ENCODE measurements at places on chromosomes 16 and 17.

- DNase-seq = no peak
Measured at GRCh38 chr17:49316889-49317675, 45.0 kb downstream of the ZNF652 start.

- DNase-seq = no peak
Measured at GRCh38 chr17:66364508-66364907, 62.1 kb downstream of the PRKCA start.

- DNase-seq = no peak
Measured at GRCh38 chr16:88073201-88073721, 122.0 kb downstream of the BANP start.

DNA sequence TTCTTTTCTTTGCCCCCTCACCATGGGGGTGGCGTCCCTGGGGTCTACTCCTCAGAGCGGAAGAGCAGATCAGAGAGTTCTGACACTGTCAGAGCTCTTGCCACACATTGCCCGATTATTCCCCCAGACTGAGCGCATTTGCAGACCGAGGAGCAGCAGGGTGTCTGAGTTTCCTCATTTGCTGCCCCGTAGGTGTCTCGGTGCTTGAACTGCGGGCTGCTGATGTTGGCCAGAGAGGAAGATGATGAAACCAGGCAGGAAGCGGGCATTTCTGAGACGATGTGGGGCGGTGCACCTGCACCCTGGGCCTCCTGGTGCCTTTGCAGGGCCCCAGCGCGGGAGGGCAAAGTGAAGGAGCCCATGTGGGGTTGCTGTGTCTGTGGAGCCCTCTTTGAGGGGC, 55.2 kb downstream of the ARSG start:
- DNase-seq = peak; percentile 57

- no peak for DNase-seq
Measured at GRCh38 chr16:67999985-68000384, 701 bp upstream of the DPEP2 start.

DNA sequence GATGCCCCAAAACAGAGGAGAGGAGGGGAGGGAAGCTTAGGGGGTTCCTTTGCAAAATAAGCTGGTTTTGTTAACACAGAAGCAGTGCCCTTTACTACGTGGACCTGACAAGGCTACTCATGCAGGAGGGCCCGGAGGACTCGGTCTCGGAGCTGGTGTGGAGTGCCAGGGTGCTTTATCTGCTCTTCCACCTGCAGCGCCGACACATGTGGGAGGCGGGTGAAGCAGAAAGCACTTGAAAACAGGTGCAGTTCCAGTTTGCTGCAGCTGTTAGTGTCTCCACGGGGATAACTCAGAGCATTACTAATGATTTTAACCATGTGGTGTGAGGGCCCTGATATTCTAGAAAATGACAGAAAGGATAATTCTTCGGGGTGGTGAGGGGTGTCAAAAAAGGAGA, 35.0 kb upstream of the MNT start:
- no peak for DNase-seq

DNA sequence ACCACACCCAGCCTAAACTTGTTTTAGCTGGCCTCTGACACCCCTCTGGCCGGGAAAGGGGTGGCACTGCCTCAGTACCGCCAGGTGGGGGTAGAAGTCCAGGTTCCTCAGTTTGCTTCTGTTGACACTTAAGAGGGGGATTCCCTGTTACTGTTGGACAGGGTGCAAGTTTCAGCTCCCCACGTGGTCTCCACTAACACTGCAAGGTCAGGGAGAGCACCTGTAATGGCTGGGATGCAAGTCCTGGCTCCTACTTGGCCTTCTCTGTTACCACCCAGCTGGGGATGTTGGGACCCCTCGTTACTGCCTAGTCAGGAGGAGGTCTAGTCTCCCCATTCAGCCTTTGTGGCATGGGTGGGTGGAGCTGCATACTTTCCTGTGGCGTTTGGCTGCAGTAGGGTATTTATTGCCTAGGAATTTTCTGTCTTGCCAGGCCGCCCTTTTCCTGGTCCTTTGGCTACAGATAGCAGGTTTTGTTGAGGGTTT, 10.6 kb upstream of the MFAP4 start:
- DNase-seq = no peak

DNA sequence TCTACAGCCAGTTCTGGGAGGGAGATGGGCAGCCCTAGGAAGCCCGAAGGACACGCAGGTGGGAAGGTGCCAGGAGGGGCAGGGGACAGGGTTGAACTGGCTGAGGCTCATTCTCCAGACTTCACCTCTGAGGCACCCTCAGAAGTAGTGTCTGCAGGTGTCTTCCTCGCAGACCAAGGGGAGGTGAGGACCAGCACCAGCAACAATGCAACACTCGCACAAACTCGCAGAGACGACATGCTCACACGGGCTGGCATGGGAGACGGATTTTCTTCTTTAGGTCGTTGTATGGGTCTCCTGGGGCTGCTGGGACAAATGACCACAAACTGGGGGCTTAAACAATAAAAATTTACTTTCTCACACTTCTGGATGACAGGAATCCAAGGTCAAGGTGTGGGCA, 132.2 kb upstream of the FOXF1 start:
- DNase-seq = no peak

DNA sequence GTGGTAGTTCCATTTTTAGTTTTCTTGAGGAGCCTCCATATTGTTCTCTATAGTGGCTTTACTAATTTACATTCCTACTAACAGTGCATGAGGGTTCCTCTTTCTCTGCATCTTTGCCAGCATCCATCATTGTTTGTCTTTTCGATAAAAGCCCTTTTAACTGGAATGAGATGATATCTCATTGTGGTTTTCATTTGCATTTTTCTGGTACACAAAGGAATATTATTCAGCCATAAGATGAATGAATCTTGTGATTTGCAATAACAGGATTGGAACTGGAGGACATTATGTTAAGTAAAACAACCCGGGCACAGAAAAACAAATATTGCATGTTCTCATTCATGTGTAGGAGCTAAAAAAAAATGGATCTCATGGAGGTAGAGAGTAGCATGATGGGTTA, 31.6 kb downstream of the ITGAM start:
- no peak for DNase-seq

DNA sequence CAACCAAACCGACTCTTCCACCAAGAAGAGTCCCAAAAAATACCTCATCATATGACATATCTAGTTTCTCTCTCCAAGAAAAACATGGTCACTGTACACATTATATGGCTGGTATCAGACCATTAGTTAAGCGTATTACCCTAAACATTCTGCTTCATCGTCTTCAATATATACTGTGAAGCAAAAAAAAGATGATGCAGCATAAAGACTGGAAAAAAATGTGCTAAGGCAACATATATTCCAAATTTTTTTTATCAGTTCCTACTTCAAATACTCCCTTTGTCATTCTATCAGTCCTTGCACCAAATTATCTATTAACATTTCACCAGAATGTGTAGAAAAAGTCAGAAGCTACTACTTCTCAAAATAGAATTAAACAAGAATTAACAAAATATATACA, 42.9 kb downstream of the STX8 start:
- DNase-seq = no peak

DNA sequence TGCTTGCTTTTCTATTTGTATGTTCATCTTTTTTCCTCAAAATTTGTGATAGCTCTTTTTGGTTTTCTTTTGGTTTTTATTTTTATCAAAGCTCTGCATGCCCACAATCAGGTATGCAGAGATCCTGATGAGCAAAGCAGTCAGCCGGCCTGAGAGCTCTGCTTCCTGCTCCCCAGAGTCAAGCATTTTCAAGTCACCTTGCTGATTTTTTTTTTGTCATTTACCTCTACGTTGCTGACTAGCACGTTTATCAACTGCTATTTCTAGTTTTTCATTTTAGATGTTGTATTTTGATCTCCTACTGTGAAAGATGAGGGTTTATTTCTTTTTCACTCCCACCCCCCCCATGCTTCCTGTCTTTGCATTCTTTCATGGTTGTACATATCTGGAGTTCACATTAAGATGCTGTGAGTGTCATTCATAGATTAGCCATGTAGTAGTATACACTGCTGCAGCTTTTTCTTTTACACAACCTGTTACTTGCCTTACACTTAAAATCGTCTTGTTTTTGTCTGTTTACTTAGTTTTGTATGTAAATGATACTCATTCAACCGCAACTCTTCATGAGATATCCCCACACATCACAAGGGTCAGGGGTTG, 196.2 kb downstream of the LGALS9B start:
- no peak for DNase-seq

DNA sequence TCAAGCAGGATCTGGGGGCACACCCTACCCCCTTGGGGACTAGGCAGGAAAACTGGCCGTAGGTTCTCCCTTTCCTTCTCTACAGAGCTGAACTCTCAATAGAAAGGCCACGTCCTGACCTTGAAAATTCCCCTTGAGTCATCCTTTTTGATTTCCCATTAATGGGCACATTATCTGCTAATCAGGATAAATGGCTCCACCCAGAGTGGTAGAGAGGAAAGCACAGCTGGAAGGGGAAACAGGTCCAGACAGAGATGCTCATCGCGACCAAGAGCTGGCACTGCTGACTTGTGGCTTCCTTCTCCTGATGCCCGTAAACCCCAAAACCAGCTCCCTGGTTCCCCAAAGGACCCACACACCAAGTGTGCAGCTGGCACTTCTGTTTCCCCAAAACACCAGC, 206.5 kb upstream of the CDH5 start:
- no peak for DNase-seq

- no peak for DNase-seq
Measured at GRCh38 chr16:75318737-75319136, 67.3 kb upstream of the BCAR1 start.

DNA sequence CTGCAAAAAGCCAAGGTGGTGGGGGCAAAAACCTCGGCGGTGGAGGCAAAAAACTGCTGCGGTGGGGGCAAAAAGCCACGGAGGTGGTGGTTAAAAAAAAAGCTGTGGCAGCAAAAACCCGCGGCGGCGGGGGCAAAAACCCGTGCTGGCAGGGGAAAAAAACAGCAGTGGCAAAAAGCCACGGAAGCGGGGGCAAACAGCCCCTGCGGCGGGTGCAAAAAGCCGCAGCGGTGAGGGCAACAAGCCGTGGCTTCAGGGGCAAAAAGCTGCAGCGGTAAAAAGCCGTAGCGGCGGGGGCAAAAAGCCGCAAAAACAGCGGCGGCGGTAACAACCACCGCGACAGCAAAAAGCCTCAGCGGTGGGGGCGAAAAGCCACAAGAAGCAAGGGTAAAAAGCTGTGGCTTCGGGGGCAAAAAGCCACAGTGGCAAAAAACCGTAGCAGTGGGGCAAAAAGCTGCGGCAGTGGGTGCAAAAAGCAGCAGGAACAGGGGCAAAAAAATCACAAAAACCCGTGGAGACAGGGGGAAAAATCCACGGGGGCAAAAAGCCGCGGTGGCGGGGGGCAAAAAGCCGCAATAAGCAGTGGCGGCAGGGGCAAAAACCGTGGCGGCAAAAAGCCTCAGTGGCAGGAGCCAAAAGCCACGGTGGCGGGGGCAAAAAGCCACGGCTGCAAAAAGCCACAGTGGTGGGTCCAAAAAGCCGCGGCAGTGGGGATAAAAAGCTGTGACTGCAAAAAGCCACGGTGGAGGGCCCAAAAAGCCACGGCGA, 193.7 kb downstream of the SHCBP1 start:
- no peak for DNase-seq

DNA sequence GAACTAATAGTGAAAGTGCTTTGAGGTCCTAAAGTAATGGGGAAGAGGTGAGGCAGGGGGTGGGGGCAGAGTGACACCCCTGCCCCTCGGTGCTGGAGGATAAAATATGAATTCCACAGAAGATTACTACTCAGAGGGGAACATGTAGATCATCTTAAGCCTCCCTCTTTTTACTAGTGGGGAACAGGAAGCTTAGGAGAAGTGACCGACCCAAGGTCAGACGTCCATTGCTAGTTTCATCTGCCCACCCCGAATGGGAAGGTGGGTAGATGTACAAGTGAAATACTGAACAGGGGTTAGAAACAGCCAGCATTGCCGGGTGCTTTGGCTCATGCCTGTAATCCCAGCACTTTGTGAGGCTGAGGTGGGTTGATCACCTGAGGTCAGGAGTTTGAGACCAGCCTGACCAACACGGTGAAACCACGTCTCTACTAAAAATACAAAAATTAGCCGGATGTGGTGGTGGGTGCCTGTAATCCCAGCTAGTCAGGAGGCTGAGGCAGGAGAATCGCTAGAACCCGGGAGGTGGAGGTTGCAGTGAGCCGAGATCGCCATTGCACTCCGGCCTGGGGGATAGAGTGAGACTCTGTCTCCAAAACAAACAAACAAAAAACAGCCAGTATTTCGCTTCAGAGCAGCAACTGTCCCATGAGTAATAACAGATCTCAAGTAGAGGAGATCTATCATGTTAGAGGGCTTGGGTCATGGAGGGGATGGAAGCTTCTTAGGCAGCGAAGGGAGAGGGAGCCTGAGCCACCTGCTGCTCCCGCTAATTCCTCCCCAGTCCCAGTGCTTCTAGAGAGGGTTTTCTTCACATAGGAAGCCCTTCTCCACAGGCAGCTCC, 1.2 kb upstream of the NR1D1 start:
- no peak for DNase-seq

- peak; percentile 47 for DNase-seq
Measured at GRCh38 chr17:5418858-5419355, 555 bp downstream of the NUP88 start.

GRCh38 chr17:44010966-44011647, 3.7 kb downstream of the TMEM101 start:
- DNase-seq = no peak

GRCh38 chr16:3729161-3730112, 12.1 kb upstream of the TRAP1 start:
- DNase-seq = no peak

GRCh38 chr16:52976539-52977167, 76.0 kb downstream of the CHD9NB start:
- DNase-seq = peak; percentile 5

DNA sequence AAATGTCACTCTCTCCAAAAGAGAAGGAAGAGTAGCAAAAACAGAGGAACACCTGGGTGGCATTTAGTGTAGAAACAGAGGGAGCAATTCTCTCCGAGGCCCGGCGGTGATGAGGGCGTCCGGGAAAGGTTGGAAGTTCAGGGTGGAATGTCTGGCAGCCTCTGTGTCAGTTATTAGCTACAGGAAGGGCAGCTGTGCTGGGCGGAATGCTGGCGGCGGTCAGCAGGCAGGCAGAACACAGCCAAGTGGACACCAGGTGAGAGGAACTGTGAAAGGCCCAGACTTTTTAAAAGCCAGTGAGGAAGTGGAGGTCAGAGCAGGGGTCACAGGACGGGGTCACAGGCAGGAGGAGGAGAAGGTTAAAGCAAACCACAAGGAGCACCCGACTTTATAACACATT, 238.1 kb downstream of the NTN1 start:
- no peak for DNase-seq

DNA sequence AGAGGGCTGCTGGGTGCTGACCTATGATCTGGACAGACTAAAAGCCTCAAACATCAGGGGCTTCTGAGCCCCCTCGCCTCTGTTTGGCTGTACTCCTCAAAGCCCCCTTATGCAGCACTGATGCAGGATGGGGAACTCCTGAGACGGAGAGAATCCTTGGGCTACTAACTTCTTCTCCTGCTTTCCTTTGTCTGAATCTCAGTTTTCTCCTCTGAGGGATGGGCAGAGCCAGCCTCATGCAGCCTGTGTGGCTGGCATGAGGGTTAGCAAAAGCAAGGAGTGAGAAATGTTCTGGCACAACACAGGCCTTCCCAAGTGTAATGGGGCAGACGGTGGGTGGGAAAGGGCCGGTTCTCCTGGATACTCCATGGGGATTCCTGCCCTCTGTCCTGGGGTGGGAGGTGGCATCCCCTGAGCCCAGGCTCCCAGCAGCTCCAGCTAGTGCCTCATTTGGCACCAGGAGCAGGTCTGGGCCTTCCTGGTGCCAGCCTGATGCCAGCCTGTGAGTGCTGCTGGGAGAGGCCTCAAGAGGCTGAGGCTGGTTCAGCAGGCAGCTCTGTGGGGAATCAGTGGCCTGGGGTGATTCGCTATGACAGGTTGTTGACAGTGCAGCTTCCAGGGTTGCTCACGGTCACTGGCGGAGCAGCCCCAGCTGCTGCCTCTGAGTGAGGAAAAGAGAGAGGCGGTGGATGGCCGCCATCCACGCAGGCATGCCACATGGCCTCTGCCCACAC, 4.0 kb upstream of the BRD7 start:
- no peak for DNase-seq
